ENCODE measurements at places on chromosomes 4 and X.

GRCh38 chr4:56817840-56818491 lies 3.5 kb downstream of the SPINK2 start:
- DNase-seq = no peak

DNA sequence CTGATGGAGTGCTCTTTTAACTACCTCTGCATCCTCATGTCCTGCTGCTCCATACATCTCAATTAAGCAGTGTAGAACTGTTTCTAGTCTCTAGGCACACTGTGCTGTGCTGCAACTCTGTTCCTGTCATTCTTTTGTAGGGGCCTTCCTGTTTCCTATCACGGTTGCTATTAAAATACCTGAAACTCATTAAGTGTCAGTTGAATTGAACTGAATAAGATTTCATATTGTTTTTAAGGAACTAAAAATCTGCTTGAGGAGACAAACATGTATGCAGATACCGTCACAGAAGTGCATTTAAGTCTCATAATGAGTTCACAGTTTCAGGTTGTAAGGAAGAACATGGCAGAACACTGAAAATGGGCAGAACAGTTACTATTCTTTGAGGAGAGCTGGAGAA lies 170.1 kb downstream of the LARP7 start:
- DNase-seq = no peak

GRCh38 chrX:40172401-40173142 lies 74.8 kb upstream of the BCOR start:
- no peak for DNase-seq

DNA sequence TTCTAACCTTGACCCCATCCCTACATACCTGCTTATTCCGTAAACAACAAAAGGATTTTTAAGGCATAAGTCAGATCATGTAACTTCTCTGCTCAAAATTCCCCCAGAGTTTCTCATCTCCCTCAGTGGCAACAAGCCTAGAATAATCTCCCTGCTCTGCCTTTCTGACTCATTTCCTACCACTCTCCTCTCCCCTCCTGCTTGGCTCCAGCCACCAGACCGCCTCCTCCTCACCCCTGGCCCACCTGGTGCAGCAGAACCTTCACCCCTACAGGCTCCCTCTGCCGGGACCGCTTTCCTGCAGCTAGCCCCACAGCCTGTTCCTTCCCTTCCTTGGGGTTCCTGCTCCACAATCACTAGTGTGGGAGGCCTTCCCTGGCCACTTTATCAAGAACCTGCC lies 32.1 kb downstream of the TSPAN5 start:
- DNase-seq = no peak

GRCh38 chr4:152073351-152074087 lies 312.7 kb upstream of the GATB start:
- DNase-seq = no peak

DNA sequence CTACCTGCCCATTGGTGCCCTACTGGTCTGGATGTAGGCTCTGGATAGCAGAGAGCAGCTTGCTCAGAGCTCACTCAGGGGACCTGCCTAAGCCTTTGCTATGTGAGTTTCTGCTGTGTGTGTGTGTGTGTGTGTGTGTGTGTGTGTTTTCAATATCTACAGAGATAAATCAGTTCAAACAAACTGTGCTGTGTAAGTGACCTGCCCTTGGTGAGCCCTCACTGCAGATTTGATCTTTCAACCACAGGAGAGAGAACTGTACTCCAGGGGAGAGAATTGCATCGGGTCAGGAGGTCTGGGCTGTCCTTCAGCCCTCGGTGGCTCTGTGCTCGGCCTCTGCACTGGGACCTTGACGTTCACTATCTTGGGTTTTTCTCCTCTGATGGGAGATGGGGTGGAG lies 35.0 kb upstream of the CDKN2AIP start:
- DNase-seq = no peak

- no peak for DNase-seq
Measured at GRCh38 chr4:137961051-137961438, 281.1 kb downstream of the SLC7A11 start.

DNA sequence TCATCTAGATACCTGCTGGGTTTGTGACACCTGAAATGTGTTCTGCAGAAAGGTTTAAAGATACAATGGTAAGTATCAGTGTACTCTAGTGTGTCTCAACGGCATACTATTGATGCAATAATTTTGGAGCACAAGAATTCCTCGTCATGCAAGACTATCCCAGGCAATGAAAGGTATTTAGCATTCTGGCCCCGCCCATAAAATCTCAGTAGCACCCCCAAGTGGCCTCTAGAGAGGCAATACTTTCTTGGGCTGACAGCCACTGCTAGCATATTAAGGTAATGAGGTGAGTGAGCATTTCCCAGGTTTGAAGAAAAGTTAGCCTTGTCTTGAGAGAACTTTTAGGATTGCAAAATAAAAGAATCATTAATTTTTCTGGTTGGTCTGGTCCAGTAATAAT lies 24.0 kb downstream of the TAB3 start:
- no peak for DNase-seq

Measured in GM12891 (cell line).